ENCODE measurements at places on chromosomes 5 and 9.

GRCh38 chr9:109780453-109781033 lies 545 bp downstream of the PALM2AKAP2 start:
- DNase-seq, result no peak

- DNase-seq, result no peak
These were observed 254.5 kb downstream of the PBX3 start for GRCh38 chr9:126001581-126002225.

GRCh38 chr5:54900984-54901725 lies 84.2 kb downstream of the ESM1 start:
- no peak for DNase-seq

DNA sequence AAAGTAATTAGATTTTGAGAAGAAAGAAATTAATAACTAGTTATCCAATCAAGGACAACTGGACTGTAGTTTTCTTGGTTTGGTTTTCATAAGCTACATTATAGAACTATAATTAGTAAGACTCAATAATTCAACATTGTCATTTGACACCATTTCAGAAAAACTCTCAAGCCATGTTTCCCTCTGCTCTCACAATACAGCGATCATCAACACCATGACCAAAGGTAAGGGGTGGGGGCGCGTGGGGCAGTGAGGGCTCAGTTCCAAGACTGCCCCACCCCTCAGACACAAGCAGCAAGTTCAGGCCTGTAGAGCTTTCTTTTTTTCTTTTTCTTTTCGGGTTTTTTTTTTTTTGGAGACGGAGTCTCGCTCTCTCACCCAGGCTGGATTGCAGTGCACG lies 6.4 kb downstream of the CMBL start:
- DNase-seq, result no peak

DNA sequence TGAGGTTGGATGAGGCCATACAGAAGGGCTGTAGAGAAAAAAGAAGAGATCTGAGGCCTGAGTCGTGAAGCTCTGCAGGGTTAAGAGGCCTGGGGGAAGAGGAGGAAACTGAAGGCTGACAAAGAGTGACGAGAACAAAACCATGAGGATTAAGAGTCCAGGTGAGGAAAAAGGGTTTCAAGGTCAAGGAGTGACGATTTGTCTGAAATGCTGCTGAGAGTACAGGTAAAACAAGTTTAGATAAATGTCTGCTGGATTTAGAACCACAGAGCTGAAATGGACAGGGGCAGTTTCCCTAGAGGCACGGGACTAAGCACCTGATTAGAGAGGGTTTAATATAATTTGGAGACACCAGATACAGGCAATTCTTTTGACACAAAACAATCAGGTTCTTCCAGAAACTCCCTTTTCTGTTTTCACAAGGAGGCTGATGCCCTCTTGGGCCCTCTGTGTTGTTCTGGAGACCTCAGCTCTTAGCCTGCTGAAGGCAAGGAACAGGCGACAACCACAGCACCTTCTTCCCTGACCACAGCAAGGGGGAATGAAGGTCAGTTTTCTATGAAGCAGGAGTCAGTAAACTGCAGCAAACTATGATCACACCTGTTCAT lies 14.6 kb upstream of the GCNT1 start:
- DNase-seq, result no peak

DNA sequence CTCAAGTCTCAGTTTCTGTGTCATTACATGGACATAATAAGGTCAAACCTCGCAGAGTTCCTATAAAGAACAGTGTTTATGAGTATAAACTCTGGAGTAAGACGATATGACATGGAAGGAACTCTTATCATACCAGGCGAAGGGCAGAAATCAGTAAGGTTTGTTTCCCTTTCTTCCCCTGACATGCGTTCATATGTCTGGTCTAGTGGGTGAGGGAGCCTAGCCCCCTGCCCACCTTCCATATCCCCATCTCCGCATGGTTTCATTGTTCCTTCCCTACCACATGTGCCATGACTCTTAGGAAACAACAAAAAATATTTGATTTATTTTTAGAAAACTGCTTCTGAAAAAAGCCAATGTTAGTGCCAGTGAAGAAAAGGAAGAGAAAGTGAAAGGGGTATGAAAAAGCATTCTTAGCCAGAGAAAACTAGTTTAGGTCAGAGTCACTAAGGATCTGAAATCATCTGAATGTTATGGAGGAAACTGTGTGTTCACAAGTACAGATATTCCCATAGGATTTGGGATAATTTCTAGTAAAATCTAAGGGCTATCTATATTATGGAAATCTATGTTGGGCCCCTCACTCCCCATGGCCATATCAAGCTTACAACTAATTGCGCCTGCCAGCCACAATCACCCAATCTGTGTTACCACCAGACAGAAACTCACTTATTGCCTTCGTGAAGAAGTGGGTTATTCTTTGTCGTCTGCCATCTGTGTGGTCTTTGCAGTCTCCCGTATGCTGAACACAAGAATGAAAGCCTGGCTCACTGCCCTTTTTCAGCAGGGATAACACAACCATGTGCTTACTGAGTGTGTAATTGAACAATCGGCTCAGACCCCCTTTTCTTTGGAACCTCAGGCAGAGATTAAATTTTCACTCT lies 19.9 kb upstream of the HMHB1 start:
- no peak for DNase-seq

DNA sequence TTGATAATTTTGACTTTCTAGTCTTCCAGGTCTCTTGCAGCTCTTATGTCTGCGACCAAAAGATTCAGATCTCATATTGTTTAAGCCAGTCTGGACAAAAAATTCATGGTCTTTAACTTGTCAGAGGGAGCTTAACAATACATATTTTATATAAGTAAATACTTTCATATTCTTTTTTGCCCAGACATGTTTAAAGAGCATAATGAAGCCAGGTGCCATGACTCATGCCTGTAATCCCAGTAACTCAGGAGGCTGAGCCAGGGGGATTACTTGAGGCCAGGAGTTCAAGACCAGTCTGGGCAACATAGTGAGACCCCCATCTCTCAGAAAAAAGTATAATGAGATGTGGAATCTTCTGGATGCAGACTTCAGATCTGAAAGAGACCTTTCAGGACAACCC lies 69.8 kb downstream of the JMY start:
- DNase-seq, result no peak

Data from stimulated activated CD8-positive, alpha-beta memory T cell treated with anti-CD3 and anti-CD28 coated beads, Interleukin-4, amount 100 ng/mL, for 48 hours (primary cell).